ENCODE measurements at places on chromosomes 16 and 17.
A peak's percentile ranks its signal among the peaks of the same experiment; 100 is the strongest.

DNA sequence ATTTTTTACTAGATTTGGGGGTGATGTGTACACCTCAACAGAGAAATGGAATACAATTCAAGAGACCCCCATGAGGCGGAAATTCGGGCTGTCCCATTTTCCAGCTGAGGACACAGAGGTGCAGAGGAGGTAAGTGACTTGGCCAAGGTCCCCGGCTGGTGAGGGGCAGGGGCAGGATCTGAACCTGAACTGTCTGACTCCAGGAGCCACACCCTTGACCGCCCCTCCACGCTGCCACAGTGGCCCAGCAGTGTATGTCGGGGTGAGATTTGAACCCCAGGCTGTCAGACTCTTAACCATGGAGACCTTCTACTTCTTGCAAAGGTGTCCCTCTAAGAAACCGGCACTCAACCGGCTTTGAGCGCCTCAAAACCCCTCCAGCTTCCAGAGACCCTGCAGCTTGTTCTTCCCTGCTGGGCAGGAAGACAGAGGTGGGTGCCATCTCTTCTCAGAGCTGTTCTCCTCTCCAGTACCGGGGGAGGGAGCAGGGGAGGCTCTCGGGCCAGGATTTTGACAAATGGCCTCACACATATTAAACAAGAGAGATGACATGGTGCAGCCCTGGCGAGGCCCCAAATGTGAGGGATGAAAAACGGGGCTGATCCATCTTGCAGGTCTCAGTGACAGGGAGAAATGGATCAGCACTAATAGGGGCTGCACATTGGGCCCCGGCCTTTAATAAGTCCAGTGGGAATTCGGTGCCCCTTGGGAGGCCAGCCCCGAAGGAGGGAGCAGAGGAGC is 222.3 kb downstream of the GSG1L start:
- DNase-seq, result no peak

DNA sequence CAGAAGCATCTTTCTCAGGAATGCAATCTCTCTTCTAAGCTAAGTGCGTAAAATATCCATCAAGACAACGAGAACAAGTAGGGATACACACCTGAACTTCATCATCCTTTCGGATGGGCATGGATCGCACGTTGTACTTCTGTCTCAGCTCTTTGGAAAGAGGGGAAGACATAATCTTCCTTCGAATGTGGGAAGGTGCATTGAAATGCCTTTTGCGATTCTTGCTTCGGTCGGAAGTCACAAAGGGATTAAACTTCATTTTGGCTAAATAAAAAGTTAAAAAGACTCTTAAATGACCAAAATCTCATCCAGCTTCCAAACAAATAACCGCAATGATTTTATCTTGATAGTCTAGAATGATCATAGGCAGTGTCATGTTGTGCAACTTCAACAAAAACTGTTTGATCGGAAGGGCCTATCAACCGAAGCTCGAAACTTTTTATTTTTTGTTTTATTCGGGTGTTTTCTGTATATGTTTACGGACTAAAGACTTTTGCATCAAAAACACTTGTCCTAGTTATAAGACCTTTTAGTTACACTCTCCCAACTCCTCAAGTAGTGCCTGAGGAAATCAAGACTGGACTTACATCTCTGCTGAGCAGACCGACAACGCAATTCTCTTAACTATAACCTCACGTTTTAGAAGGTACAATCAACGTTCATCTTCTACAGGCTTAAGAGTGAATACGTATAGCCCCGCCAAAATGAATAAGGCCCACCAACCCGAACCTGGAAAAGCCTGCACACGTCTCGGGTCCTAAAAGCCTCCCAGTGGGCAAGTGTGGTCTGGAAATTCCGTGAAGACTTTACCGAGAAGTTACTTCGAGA is 727 bp downstream of the RPL26 start:
- no peak for DNase-seq

- DNase-seq, result no peak
Observed at GRCh38 chr16:21943571-21943970, 9.6 kb upstream of the UQCRC2 start.

DNA sequence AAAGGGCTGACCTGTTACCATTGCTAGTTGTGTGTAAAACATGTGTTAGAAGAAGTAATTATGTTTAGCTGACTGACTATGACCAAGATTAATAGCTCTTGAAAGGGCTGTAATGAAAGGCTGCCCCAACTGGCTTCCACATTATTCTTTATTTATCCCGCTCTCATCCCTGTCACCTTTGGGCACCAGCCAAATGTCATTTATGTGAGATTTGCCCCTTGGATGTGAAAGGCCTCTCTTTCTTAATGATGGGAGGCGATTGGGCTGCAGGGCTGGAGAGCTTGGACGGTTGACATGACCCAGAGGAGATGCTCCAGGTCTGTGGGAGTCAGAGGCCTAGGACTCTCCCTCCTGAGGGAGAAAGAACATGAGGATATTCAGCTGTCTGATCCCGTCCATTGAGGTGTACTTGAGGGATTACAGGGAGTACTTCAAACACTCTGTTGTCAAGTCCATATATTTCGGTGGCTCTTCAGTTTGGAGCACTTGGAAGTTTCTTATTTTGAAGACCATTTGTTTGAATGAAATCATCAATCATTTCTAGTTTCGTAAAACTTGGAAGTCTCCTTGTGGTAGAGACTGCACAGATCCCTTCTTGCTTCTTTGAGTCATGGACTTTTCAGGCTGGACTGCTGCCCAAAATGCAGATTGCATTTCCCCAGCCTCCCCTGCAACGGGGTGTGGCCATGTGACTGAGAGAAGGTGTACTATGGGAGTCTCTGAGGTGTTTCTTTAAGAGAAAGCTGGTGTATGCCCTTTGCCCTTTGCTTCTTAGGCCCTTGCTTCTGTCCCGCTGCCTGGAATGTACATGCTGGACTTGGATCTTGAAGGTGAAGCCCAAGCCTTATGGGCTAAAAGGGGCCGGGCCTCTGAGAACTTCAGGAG is 51.3 kb downstream of the FTO start:
- no peak for DNase-seq

GRCh38 chr17:41492771-41493170 is 3.1 kb upstream of the KRT36 start:
- DNase-seq, result no peak

DNA sequence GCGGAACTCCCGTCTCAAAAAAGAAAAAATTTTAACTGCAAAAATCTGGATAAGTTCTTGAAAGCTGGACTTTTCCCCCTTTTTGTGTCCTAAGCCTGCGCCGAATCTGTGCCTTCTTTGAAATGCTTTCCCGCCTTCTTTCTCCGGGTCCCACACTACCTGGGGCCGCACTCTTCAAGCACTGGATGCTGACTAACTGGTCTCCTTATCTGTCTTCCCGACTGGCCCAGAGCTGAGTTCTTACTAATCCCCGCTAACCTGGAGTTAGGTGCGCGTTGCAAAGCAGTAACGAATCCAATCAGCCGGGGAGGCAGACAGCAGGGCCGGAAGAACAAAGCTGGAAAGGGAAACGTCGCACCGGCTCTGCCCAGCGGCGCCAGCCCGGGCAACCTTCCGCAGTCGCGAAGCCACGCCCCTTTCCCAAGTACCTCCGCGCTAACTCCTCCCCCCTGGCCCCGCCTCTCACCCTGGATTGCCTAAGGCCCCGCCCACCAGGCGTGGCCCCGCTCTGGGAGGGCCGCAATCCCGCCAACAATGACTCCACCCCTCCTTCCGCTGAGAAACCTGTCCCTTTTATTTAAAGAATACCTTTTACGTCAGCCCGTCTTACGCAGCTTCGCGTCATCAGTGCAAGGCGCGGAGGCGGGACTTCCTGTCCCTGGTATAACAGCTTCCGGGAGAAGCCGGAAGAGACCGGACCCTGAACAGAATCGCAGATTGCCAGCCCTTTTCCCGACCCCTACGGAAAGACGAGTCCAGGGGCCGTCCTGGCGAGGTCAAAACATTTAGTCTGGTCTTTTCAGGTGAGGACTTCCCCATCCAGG is at the start of gene TMUB2:
TSS of gene TMUB2 (plus strand) at position 666 of the 824 bp plus-strand sequence. CDS start 737 bp downstream, outside the sequence.
- peak; percentile 99 for DNase-seq

DNA sequence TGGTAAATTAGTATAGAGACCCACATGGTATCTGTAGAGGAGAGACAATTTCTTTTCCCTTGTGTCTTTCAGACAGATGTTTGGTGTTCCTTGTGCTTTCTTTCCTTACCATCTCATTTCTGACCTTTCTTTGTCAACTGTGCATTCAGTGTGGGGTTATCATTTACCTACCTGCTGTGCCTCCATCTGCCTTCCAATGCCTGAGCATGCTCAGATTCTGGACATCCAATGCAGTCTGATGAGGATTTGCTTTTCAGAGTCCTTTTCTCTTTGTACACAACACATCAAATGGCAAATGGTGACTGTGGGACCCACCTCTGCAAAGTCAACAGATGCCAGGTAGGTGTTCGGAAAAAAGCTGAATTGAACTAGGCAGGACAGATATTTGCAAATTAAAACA is 364.8 kb downstream of the CA10 start:
- DNase-seq, result no peak

DNA sequence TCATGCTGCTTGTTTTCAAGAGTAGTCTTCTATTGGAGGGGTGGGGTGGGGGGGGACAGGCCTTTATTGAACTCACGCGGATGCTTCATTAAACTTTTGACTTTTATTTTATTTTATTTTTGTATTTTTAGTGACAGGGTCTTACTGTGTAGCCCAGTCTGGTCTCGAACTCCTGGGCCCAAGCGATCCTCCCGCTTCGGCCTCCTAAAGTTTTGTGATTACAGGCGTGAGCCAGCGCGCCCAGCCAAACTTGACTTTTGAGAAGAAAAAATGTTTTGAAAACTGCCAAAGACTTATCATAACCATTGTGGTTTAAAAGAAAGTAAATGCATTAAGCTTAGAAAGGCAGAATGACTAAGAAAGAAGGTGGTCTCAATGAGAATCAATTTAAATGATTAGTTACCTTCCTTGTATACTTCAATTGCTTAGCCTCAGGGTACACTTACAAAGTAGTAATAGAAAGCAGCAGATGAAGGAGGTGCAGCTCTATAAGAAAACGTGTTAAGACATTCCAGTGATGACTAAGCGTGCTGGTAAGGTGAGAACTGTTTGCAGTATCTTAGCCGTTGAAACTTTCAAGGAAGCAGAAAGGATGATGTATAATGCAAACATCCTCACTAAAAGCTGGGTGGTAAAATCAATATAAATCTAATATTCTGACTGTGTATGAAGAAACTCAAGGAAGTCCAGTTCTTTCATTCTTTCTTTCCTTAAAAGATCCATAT is 1.2 kb downstream of the AP2B1 start:
- DNase-seq, result no peak

- DNase-seq, result no peak
Observed at GRCh38 chr16:73764321-73764720, 532.3 kb upstream of the PSMD7 start.

- DNase-seq, result no peak
Observed at GRCh38 chr17:73617501-73617900, 26.7 kb downstream of the SDK2 start.

DNA sequence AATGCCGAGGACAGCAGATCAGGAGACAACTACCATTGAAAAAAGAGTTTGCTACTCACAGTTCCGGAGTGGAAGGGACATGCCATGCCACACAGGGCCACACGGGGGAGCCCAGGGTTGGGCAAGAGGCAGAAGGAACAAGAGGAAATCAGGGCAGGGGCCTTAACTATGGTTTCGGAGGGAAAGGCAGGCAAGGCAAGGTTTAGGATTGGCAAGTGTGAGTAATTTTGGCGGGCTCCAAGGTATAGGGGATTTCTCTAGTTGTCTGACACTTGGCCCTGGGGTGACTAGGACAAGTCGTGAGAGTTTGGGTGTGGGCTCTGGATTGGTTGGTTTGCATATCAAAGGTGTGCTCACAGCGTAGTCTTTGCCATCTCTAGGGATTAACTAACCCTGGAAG is 27.0 kb upstream of the NTN1 start:
- DNase-seq, result peak; percentile 4

- DNase-seq, result no peak
Observed at GRCh38 chr16:50982808-50983207, 168.3 kb downstream of the SALL1 start.

- no peak for DNase-seq
Observed at GRCh38 chr17:77499699-77500435, 359.1 kb downstream of the SEC14L1 start.

GRCh38 chr16:89613231-89613953 is at the start of gene DPEP1:
Gene DPEP1 (plus strand): TSS chr16:89613642. CDS start chr16:89630411, 16,769 bp downstream.
- DNase-seq, result no peak

DNA sequence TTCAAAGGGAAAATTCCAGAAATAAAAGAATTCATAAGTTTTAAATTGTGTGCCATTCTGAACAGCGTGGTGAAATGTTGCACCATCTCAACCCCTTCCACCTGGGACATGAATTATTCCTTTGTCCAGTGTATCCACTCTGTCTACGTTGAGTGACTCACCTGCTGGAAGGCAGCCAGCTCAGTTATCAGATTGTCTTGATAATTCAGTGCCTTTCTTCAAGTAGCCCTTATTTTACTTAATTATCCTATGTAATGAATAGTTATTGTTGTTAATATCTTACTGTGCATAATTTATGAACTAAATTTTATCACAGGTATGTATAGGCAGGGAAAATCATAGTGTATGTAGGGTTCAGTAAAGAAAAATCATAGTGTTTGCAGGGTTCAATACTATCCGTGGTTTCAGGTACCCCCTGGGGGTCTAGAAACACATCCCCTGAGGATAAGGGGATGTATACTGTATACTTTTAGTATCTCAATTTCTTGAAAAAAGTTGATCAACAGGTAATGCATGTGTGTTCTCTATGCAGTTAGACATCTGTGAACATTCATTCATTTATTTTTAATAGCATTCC is 7.7 kb upstream of the PCTP start:
- DNase-seq, result no peak

DNA sequence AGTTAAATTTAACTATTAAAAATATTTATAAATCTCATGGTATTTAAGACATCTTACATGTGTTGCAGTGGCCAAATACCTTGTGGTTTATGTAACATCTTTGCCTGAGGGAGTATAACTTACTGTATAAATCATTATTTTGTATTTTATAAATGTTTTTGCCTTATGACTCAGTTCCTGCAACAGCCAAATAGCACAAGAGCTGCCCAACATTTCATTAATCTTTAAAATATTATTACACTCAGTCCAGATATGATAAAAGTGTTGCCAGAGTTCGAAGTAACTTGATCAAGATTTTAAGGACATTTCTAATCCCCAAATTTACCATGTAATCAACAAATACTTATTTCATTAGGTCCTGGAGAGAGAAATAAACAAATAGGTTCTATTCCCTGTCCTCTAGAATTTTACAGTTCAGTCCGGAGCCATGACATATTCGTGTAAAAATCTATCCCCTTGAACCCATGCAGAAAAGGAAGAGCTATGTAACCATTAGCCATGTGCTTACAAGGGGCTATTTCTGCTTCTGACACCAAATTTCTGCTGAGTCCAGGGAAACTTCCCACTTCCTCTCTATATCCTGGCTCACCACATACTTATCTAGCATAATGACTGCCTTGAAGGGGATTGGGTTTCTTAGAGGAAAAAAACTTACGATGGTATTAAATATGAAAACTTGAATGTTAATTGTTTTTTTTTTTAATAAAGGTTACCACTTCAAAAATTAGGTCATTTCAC is 44.0 kb downstream of the IRX6 start:
- peak; percentile 17 for DNase-seq

GRCh38 chr17:62668091-62668804 is 40.8 kb downstream of the MRC2 start:
- no peak for DNase-seq

GRCh38 chr16:8168016-8168415 is 422.3 kb downstream of the TMEM114 start:
- DNase-seq, result no peak
